ENCODE measurements at places on chromosomes 2 and 18.

- no peak for DNase-seq
Observed at GRCh38 chr2:225742487-225742886, 343.0 kb downstream of the NYAP2 start.

DNA sequence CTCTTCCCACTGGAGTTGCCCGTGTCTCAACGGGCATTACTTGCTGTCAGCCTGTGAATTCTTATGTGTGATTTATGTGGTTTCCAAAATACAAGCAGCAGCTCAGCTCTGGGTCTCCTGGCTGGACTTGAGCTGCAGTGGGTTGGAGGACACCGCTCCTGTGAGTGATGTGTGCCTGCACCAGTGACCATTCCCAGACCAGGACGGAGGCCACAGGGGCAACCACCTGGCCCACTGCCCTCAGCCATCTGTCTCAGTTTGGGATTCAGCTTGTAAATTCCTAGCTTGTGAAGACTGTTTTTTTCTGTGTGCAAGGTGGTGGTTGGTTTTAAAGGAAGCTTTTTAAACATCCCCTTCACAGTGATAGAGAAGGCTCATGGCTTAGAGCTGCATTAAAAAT is 261.0 kb downstream of the BCL2 start:
- no peak for DNase-seq

DNA sequence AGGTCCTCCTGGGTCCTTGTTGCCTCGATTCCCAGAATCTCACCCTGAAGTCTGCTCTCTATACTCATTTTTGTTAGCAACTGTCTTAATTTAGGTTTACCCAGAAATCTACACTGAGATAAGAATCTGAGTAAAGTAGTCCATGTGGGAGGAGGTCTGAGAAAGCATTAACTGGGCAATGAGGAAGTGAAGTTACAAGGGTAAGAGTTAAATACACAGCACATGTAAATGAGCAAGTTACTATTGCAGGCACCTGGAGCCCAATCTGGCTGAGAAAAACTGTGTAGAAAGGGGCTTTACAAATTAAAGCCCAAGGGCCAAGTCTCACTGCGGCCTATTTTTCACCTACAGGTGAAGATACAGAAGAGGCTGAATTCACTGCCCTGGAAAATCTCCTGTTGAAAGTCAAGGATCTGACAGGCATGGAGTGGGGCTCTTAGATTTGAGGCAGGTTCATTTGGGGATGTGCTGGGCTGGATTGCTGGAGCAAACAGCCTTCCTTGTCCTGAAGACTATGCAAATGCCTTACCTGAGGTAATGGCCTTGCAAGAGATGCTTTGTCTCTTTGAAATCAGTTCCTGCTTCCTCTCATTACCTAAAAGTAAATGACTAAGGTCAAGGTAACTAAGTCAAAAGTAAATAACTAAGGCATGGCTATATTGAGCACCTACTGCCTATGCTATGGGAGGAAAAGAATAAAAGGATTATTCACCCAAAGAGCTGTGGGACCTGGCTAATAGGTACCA is 84.4 kb upstream of the DYNAP start:
- no peak for DNase-seq

DNA sequence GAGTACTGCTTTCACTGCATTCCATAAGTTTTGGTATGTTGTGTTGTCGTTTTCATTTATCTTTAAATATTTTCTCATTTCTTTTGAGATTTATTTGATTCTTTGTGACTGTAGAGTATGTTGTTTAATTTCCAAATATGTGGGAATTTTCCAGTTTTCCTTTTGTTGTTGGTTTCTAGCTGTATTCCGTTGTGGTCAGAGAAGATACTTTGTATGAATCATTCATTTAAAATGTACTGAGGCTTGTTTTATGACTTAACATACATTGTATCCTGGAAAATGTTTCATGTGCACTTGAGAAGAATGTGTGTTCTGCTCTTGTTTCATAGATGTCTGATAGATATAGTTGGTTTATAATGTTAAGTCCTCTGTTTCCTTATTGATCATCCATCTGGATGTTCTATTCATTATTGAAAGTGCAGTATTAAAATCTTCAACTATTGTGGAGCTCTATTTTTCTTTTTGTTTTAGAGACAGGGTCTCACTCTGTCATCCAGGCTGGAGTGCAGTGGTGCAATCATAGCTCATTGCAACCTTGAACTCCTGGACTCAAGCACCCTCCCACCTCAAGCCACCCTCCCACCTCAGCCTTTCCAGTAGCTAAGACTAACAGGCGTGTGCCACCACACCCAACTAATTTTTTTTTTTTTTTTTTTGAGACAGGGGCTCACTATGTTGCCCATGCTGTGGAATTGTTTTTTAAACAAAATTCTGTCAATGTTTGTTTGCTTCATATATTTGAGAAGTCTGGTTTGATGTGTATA is 96.8 kb downstream of the TAF4B start:
- no peak for DNase-seq

DNA sequence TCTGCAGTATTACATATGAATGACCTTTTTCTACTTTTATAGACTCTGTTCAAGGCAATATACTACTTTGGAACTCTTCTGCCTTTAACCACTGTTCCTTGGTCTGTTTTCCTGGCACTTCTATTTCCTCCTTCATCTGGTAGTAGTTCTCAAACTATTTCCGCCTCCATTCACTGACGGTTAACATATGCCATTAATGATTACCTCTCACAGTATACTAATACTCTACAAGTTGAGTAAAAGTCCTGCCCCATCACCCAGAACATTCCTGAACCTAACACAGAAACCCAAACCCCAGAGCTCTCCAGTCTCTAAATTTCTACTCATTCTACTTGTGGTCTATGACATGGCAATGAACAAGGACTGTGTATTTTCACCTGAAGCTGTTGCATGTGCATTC is 4.5 kb downstream of the GFPT1 start:
- DNase-seq, result no peak

Measured in T-helper 2 cell (primary cell).